ENCODE measurements at places on chromosomes 1 and 21.

- DNase-seq = no peak
Observed at GRCh38 chr1:202564958-202565495, 145.2 kb downstream of the SYT2 start.

- DNase-seq = no peak
Observed at GRCh38 chr21:19228226-19228625, 824.6 kb upstream of the TMPRSS15 start.

DNA sequence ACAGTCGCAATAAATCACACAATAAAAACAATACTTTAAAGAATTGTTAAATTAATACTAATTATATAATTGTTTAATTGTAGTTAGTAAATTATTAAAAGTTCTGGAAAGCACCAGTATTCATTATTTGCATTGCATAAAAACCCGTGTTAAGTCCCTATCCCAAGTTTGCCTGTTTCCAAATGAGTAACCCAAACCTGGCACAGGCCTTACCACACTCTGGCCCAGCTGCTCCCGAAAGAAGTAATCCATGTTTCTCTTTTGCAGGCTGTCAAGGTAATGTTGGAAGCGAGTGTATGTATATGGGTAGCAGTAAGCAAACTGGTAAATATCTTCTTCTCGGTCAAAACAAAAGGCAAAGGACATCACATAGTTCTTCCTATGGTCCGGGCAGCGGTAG, 268.7 kb upstream of the BEND5 start:
- DNase-seq = no peak

DNA sequence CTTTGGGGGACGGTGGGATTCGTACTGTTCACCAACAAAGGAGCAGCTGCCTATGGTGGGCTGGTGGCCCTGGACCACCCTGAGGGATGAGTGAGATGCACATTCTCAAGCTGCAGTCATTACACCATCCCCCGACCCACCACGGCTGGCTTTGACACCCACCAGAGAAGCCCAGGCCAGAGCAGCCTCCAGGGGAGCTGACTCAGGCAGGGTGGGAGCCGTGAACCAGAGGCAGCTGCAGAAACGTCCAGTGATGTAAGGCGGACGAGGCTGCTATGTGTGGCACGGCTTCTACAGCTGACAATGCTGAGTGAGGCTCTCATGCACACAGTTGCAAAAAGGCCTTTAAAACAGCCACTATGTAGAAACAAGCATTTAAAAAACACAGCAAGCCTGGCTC, 40.1 kb downstream of the CHAF1B start:
- no peak for DNase-seq

Data from NCI-H146 (cell line).